ENCODE measurements at places on chromosomes 3 and 15.

DNA sequence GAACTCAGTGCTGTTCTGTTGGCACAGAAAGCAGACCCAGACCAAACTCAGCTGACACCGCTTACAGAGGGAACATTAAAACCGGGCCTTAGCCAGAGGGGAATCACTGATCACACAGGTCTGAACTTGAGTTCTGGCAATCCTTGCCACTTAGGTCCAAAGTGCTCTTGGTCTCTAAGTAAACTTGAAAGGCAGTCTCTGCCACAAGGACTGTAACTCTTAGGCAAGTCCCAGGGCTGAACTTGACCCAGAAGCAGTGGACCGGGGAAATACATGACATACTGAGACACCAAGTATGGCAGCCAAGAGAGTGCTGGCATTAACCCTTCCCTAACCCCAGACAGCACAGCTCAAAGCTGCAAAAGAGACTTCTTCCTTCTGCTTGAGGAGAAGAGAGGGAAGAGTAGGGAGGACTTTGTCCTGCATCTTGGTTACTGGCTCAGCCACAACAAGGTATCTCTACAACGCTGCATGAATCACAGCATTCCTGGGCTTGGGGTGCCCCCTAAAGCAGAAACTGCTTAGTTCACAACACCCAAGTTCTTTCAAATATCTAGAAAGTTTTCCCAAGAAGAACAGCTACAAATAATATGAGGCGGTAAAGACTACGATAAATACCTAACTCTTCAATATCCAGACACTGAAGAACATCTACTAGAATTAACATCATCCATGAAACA is 32.5 kb downstream of the NAALADL2 start:
- DNase-seq, result no peak

- no peak for DNase-seq
Measured at GRCh38 chr3:55860049-55860721, 373.1 kb upstream of the WNT5A start.

GRCh38 chr15:39248204-39248603 is 332.7 kb upstream of the THBS1 start:
- DNase-seq, result no peak

GRCh38 chr3:158104431-158104921 is 1.7 kb downstream of the SHOX2 start:
- no peak for DNase-seq

DNA sequence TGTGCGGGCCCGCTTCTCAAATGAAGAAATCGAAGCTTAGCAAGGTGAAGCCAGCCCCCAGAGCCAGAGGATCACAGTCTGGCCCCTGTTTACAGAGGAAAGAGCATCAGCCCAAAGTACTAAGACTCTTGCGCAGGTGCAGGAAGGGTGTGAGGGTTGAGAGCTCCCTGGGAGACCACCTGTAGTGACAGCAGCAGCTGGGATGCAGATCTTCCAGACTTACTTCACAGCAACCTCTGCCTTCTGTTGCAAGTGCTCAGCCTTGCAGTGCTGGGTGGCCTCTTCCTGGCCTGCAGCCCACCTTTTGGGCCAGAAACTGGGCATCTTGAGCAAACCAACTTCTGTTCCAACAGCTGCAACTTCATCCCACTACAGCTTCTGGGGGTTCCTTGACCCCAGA is 19.7 kb downstream of the SPATA12 start:
- no peak for DNase-seq

- no peak for DNase-seq
Measured at GRCh38 chr3:172065527-172065926, 26.1 kb downstream of the FNDC3B start.

- no peak for DNase-seq
Measured at GRCh38 chr3:123423031-123423430, 25.9 kb downstream of the ADCY5 start.

- no peak for DNase-seq
Measured at GRCh38 chr15:100372739-100373119, 31.0 kb upstream of the ADAMTS17 start.

Data from nephron progenitor cell (in vitro differentiated cells).